Cortex of kidney (tissue), 1 donor: ENCODE measurements at places on chromosomes 16 and 17.

- no peak for DNase-seq
Measured at GRCh38 chr16:14427371-14427948, 202.6 kb downstream of the PARN start.

- DNase-seq: no peak
Measured at GRCh38 chr16:4240624-4241023, 1.3 kb downstream of the SRL start.

- DNase-seq: no peak
Measured at GRCh38 chr17:59001158-59001814, 105.4 kb downstream of the TRIM37 start.

DNA sequence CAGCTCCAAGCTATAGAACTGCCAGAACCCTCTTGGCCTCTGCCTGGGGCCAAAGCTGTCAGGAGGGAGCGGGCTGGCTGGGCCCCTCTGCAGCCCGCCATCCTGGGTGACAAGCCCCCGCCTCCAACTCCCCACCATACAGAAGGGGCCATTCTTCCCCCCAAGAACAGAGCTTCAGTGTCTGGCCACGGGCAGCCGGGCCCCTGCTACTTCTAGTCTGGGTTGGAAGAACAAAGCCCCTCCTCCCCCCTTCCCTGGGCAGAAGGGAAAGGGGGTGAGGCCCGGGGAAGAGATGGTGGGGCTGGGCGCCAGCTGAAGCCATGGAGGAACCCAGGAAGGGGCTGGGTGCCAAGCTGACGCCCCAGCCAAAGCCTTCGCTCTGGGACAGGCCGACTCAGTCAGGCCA lies 9.0 kb downstream of the NAT9 start:
- DNase-seq: no peak

DNA sequence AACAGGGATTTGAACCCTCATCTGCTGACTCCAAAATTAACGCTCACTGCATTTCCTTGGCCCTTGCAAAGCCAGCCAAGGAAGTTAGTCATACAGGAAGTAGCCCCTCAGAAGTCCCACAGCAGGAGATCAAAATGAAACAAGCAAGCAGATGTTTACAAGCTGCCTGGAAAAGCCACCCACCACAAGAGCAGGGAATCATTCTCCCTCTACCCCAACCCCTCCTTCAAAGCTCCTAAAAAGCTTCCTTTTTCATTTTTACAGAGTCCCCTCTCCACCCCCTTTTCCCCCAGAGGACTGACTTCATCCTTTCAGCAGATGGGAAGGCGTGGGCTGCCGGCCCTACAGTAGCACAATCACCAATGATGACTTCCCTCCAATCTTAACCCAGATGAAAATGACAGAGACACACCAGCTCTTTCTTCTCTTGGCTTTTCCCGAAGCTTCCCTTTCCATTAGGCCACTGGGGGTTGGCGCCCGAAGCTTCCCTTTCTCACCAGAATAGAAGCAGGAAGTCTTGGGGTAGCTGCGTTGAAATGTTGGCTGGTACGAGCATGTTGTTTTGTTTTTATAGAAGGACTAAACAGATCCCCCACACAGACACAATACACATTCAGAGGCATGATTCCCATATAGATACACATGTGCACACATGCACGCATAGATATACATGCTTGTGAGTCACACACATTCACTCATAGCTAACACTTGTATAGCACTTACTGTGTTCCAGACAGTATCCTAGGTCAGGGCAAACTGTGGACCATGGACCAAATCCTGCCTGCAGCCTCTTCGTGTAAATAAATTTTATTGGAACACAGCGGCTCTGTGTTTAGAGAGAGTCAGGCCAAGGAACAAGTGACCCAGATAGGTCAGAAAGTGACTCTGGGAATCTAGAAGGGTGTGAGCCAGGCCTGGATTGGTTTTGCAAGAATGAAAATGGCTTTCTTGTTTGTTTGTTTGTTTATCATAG lies 17.4 kb downstream of the ITPRIPL2 start:
- no peak for DNase-seq

DNA sequence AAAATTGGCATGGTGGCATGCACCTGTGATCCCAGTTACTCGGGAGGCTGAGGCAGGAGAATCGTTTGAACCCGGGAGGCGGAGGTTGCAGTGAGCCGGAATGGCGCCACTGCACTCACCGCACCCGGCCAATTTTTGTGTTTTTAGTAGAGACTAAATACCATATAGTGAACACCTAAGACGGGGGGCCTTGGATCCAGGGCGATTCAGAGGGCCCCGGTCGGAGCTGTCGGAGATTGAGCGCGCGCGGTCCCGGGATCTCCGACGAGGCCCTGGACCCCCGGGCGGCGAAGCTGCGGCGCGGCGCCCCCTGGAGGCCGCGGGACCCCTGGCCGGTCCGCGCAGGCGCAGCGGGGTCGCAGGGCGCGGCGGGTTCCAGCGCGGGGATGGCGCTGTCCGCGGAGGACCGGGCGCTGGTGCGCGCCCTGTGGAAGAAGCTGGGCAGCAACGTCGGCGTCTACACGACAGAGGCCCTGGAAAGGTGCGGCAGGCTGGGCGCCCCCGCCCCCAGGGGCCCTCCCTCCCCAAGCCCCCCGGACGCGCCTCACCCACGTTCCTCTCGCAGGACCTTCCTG lies at the start of gene HBQ1:
HBQ1 (plus strand) TSS at position 359 of the 575 bp plus-strand sequence; CDS start at position 387, 28 bp downstream.
- no peak for DNase-seq

- no peak for DNase-seq
Measured at GRCh38 chr17:57440522-57441269, 184.4 kb downstream of the MSI2 start.

DNA sequence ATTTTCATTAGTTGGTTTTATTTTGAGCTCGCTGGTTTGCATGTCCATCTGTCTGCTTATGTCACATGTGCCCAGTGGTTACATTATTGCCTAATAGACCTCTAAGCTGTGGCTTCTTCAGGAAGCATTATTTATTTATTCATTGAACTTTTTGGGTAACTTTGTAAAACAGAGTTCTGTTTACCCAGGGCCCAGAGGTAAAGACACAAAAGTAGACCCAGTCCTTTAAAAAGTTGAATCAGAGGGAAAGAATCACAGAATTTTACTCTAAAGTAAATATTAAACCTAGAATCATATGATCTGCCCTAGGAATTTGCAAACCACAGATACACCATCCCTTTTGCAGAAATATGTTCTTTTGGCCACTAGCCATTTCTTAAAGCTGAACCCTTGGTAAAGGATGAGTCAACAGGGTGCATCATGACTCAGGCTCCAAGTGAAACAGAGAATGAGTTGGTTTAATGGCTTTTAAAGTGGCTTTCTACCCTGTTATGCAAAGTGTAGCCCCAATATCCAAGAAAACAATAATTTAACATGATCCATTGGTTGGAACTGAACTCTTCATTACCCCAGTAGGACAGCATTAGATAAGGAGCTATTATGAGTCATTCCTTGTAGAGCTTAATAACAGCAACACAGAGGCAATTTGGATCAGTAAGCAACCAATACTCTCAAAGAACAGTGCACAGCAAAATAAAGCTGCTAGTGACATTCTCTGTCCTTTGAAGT lies 236.3 kb downstream of the KCNJ2 start:
- DNase-seq: no peak

DNA sequence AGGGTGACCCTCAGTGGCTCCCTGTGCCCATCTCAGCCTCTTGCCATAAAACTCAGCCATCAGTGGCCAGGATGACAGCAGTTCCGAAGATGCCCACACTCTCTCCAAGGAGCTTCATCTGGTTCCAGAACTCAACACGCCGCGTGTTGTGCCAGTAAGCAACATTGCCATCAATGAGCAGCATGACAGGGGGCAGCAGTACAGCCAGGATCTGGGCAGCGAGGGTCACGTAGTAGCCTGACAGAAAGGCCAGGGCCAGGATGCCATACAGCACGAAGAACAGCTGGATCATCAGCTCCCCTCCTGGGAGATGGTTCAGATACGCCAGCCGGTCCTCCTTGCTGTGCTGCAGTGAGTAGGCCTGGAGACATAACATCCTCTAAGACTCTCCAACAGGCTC lies 2.9 kb downstream of the TMEM101 start:
- DNase-seq: no peak

DNA sequence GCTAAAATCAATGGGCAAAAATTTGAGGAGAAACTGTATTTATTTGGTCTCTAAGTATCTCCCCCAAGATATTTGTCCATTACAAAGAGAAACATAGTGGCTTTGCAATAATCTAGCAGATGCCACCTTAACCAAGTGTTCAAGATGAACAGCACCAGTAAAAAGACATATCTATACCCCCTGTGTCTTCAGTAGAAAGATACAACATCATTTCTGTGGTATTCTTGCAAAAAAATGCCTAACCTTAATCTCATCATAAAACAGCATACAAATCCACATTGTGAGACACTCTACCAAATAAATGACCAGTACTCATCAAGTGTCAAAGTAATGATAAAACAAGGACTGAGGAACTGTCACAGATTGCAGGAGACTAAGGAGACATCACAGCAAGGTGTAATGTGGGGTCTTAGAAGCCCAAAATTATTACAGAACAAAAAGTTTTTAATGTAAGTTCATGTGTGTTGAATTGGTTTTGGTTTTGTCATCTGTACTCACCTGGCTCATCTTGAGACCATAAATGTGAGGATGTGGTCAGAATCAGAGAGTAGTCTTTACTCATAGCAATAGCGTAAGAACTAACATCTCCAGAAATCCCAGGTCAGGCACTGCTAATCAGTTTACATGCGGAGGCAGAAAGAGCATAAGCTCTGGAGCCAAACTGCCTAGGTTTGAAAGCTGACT lies 77.2 kb downstream of the AATF start:
- DNase-seq: no peak

DNA sequence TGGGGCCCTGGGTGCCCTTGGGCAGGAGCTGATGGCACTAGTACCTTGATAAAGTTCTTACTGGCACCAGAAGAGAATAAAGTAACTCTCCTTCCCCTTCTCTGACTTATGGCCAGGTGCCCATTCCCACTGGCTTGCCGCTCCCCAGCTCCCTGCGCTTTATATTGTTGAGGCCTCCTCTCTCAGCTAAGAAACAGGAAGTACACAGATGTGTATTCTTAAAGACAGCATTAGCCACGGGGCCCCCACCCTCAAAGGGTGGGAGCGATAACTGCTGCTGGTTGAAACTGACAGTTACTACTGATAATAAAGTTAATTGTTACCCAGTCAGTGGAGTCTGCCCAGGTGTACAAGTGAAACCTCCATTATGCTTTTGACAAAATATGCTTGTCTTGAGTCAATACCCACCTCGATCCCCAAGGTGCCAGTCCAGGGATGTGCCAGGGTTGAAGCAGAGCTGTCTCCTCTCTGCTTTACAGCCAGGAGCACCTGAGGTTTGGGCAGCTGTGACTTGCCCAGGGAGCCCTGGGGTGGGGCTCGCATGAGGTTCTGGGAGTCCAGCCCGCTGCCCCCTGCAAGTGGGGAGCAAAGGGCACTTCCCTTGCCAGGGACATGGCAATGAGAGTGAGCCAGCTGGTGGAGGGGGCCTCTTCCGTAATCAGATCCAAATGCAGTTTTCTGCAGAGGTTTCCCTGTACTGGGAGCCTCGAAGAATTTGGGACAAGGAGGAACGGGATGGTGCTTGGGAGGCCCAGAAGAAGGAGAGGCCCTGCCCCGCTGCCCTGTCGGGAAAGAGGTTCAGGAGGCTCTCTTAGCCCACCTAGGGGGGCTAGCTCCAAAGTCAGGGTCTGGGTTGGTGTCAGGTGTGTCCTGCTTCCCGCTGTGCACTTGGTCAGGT lies 5.4 kb upstream of the CLDN9 start:
- no peak for DNase-seq

DNA sequence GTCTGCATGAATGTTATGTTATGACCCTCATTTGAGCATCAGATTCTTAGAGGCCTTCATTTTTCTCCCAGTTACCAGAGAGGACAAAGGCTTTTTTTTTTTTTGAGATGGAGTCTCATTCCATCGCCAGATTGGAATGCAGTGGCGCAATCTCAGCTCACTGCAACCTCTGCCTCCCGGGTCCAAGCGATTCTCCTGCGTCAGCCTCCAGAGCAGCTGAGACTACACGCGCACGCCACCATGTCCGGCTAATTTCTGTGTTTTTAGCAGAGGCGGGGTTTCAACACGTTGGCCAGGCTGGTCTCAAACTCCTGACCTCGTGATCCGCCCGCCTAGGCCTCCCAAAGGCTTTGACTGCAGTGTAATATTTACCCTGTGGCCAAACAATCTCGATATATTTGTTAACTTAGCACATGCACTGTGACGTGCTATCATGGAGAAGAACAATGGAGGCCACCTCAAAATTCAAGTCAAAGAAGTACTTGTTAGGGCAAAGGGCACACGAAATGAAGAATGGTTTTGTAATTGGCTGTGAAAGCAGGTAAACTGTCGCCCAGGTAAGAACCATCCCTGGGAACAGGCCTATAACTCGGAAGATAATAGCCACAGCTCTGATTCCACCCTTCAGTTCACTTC lies 303.4 kb downstream of the SLC39A11 start:
- no peak for DNase-seq

DNA sequence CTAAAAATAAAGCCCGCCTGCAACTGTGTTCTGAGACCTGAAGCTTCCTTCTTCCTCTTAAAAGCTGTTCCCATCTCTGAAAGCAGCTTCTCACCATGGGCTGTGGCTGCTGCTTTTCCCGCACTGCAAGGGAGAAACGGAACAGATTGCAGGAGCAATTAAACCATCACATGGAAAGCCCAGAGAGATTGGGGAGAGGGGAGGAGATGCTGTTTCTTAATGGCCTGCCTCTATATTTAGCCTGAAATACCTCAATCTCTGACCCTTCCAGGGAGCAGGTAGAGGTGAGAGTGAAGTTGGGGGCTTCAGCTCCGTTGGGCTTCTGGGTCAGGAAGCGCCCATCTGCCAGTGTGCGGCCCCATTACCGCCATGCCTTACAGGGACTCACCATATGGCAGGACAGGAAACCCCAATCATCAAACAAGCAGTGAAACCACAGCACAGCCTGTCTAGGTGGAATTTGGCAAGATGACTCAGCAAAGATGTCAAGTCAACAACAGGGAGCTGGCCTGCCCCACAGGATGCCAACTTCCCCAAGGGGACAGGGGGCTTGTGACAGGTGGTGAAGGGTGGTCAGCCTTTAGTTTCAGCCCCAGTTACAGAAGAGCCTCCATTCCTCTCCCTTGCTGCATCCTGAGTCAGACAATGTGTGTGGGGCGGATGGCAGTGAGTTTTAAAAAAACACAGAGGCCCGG lies 286.6 kb upstream of the CCL2 start:
- DNase-seq: no peak
